ENCODE measurements at places on chromosomes 6 and 20.

- DNase-seq, result peak; percentile 56
These were observed 30.9 kb downstream of the BCL2L1 start for GRCh38 chr20:31691646-31692275.

- DNase-seq, result no peak
These were observed 6.8 kb downstream of the HUS1B start for GRCh38 chr6:650098-650497.

DNA sequence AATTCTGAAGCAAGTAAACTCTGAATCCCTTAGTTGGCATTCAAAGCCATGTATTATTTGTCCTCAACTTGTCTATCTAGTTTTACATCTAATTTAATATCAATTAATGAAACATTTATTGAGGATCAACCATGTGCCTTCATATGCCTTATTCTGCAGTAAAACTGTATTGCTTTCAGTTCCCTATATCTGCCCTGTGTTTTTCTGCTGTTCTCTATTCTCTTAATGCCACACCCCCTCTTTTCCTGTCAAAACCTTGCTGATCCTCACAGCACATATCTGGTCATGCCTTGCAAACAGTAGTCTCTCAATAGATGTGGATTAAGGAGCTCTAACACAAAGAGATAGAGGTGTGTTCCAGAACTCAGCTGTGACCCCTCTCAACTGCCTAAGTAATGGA is 2.0 kb downstream of the FIG4 start:
- DNase-seq, result no peak

GRCh38 chr6:18186540-18187250 is 31.5 kb downstream of the KDM1B start:
- DNase-seq, result no peak

DNA sequence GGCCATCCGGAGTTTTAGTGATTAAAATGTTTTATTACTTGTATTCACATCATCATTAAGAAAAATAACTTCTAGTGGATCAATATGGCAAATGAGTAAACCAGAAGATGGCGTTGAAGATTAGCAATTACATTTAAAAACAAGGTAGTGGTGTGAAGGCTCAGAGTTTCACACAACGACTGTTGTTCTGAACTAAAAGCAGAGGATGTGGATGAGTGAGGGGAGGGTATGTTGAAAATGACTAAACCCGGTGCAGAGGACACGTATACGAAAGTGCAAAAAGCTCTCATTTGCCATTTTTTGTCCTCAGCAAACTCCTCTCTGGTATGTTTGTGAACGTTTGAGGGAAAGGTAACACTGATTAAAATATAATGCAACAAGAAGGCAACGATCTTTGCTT is 1.9 kb upstream of the IRF4 start:
- no peak for DNase-seq

- DNase-seq, result no peak
These were observed 72.8 kb downstream of the CD83 start for GRCh38 chr6:14190191-14190928.

GRCh38 chr6:79241228-79241627 is 6.7 kb upstream of the HMGN3 start:
- DNase-seq, result no peak

All from RPMI7951 (cell line).